Activated CD8-positive, alpha-beta memory T cell treated with anti-CD3 and anti-CD28 coated beads, Interleukin-2, amount 10 ng/mL, durations not matched to agents 7 days and 5 days (primary cell): ENCODE measurements at places on chromosomes 5 and 9.
A peak's percentile ranks its signal among the peaks of the same experiment; 100 is the strongest.

DNA sequence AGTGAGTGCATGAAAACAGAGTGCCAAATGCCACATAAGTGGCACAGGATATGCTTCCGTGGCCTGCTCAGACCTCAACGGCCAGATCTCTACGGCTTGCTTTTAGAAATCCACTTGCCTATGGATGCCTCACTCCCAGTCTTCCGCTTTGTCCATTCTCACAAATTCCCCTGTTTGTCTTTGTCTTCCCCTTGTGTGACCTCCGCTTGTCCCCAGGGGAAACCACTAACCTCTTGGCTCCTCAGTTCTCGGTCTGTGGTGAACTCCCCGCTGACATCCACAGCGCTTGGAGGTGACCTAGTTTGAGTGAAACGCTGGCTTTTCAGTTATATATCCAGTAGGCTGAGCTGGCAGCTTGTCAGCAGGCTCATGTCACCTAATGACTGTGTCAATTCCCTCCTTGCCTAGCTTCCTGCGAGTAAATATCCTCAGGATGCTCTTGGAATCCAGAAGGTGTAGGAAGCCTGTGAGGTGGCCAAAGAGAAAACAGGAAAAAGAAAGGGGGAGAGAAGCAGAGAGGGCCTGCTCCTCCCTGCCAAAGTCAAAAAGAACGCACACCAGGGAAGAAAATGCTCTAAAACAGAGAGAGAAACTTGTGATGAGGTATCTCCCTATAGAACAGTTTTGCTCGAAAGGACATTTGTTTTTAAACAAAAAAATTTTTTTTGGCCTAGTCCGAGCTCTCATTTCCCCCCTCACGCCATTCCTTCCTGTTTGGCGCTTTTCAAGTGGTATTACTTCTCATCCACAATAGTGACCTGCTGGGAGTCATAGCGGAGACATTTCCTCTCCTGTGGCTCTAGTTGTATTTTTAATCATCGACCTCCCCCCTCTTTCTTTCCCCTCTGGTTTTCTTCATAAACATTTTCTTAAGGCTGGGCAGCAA, 101.6 kb upstream of the SPRY4 start:
- peak; percentile 50 for DNase-seq

DNA sequence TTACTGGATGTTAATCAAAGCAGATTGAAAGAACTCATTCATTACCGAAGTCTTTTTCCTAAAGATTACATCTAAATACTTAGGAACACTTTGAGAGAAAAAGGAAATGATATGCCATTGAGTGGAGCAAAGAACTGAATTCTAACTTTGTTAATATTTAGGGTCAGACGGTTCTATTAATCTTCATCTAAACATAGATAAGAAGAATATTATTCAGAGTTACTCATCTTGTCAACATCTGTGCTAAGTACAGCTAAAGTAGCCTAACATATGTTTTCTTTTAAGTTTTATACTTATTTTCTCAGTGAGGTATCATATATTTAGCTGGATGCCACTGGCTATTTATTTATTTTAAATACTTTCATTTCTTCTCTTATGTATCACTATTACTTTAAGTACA, 1763.7 kb downstream of the EFNA5 start:
- no peak for DNase-seq

- DNase-seq = no peak
These were observed 97.2 kb downstream of the ROR2 start for GRCh38 chr9:91852801-91853347.

- DNase-seq = no peak
These were observed 51.6 kb upstream of the C5orf46 start for GRCh38 chr5:147957901-147958300.

DNA sequence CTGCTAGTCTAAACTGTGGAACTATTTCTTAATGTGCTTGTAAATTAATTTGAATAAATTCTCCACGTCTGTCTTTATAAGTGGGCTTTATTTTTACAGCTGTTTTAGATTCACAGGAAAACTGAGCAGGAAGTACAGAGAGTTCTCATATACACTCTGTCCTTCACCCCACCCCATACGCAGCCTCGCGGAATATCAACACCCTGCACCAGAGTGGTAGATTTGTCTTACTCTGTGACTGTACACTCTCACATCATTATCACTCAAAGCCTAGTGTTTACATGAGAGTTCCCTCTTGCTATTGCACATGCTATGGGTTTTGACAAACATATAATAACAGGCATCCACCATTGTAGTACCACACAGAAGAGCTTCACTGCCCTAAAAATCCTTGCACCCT, 179.7 kb upstream of the DAB2 start:
- DNase-seq = no peak

DNA sequence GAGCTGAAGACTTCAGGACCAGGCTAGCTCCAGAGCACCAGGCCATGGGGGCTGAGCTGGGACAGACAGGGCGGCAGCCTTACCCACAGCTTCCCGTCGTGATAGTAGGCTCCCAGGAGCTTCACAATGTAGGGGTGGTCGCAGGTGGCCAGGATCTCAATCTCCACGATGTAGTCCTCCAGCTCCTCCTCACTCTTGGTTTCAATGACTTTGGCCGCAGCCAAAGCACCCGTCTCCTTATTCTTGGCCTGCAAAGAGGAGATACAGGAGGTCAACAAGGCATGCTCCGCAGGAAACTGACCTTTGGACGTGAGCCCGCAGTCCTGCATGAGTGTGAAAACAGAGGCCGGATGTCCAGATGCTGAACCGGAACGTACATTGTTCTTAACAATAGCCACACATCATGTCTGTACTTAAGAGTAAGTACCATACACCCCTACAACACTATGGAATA, 31.5 kb downstream of the STK10 start:
- DNase-seq = no peak

DNA sequence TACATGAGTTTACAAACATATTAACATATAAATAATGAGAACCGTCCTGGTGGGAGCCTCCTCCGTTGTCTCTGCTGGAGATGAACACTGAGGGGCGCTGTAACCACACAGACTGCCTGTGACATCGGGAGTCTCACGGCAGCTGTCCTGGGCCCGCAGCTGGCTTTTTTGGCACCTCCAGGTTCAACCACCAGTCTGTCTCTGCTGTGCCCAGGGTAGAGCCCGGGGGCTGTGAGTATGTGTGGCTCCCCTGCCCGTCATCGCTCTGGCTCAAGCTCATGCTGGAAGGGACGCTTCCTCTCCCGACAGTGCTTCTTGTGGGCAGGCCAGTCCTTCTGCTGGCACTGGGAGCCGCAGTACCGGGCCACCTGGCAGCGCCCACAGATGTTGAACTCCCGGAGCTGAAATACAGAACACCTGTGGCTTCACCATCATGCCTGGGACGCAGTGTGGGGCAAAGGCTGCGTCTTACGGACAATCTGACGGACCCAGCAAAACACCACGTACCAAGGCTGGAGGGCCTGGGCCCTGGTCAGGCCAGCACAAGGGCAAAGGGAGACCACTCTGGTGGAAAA, 3.6 kb upstream of the DPH7 start:
- DNase-seq = peak; percentile 49

DNA sequence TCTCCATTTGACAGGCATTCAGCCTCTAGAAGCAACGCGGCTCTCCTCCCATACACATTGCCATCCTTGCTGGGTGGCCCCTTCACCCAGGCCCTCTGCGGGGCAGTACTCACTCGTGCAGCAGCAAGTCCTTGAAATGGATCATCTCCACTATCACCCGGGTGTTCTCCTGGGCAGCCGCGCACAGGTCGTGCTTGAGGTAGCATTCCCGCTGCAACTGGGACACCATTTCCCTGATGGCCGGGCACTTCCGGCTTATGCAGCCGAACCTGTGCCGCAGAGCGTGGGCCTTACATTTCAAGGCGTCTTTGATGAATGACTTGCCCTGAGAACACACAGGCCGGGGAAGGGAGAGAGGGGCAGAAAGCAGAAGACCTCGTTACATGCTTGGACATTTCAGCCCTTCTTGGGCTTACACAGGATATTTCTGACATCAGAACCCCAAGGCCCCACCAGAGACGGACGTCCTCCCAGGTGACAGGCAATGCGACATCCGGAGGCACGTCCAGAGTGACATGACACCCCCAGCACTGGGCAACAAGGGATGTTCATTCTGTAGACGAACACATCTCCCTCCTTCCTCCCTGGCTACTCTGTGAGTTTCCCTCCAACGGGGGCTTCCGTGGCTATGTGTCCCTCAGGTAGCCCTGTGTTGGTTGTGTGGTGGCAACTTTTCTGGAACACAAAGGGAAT, 5.0 kb downstream of the STC2 start:
- no peak for DNase-seq

DNA sequence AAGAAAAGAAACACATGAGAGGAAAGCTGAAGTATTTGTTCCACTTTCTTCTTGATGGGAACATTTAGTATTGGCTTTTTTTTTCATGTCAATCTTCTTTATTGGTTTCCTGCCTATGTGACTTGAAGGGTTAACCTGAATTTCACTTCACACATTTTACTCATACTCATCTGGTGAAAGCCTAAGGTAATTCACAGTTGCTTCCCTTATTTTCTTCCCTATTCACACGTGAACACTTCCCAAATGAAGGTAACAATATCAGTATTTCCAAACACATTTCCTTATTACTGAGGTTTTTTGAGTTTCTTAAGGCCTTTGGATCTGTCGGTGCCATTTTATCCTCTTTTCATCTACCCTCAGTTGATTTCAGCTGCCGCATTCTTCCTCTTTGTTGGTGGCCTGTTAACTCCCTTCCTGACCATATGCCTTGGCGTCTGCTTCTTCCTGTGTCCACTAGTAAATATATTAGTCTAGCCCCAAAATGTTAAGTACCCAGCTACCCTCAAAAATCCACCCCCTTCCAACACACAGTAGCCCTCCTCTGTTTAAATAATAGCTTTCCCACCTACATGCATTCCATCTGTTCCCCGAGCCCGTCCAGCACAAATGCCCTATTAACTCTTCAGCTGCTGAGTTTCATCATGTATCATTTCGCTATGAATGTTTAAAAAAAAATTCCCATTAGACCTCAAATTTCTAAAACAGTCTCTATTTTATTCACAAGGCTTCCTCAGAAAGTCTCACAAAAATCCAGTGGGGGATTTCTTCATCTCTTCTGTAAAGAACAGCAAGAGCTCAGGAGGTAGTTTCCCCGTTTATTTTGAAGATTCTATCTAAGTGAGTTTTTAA, 97.3 kb downstream of the USP20 start:
- DNase-seq = no peak

- DNase-seq = no peak
These were observed 35.1 kb upstream of the ORM1 start for GRCh38 chr9:114287763-114288192.

GRCh38 chr5:69444127-69444754, 29.3 kb downstream of the MARVELD2 start:
- no peak for DNase-seq

GRCh38 chr5:56692359-56693219, 122.8 kb upstream of the MAP3K1 start:
- no peak for DNase-seq

GRCh38 chr9:133460405-133461175, 812 bp downstream of the CACFD1 start:
- no peak for DNase-seq

- DNase-seq = no peak
These were observed 86.4 kb downstream of the MED10 start for GRCh38 chr5:6291961-6292360.

DNA sequence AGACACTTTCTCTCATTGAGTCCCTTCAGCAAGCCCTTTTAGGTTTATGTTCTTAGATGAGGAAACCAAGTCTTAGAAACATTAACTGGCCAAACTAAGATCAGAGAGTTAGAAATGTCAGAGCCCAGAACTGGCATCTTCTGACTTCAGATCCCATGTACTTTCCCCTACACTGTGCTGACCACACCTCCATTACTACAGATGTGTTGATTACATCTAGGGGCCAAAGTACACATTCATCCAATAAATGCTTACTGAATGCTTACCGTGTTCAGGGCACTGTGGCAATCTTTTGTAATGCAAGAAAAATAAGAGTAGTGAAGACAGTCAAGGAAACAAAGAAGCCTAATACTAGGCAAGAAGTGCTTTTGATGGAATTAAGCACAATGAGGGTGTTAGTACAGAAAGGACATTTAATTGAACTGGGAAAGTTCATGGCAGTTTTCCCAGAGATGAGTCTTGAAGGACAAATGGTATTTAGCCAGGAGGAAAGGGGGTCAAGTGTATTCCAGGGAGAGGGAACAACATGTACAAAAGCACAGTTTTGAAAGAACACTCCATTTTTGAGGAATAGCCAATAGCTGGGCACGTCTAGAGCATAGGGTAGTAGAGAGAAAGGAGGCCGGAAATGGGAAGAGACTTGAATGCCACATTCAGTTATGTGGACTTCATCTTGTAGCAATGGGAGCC, 89.7 kb upstream of the CDKN2B start:
- no peak for DNase-seq

- DNase-seq = no peak
These were observed 12.8 kb downstream of the CEP72 start for GRCh38 chr5:624951-625230.

DNA sequence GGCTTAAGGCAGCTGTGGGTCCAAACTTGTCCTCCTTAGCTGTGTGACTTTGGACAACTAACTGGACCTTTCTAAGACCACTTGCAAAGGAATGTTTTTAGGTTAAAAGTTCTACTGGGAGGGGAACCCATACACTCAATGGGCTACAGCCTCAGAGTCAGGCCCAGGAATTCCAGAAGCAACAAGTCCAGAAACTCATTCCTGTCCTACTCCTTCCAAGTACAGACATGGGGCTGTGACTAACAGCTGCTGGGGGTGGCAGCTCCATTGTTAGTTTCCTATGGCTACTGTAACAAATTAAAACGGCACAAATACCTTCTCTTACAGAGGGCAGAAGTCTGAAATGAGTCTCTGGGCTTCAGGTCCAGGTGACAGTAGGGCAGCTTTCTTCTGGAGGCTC, 12.4 kb upstream of the AKNA start:
- DNase-seq = no peak
